ENCODE measurements at places on chromosomes 7 and 10.

DNA sequence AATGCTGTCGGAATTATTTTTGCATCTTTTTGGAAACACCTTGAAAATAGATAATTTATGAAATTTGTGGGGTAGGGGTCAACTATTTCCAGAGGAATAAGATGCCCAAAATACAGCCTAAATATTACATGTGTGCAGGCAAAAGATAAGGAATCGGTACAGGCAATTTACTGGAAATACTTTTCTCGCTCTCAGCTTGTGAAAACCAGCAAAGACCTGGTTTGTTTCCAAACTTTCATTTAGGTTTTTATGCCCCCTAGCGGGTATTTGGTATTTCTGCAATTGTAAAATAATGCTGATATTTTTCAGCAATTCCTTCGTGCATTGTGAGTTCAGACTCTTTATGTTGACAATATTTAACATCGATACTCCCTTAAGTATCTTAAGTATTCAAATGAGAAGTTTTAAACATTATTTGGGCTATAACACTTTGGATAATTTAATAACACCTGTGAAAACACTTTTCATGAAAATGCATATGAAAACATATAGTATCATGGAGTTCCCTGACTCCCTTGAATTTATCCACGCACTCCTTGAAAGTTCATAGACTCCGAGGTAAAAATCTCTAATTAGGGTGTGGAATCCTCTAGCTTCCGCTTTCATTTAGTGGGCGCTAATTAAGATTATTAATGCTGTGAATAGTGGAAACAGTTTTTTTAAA is 132.4 kb downstream of the TSPAN12 start:
- no peak for DNase-seq

GRCh38 chr7:123876557-123877256 is 31.7 kb downstream of the HYAL4 start:
- no peak for DNase-seq

DNA sequence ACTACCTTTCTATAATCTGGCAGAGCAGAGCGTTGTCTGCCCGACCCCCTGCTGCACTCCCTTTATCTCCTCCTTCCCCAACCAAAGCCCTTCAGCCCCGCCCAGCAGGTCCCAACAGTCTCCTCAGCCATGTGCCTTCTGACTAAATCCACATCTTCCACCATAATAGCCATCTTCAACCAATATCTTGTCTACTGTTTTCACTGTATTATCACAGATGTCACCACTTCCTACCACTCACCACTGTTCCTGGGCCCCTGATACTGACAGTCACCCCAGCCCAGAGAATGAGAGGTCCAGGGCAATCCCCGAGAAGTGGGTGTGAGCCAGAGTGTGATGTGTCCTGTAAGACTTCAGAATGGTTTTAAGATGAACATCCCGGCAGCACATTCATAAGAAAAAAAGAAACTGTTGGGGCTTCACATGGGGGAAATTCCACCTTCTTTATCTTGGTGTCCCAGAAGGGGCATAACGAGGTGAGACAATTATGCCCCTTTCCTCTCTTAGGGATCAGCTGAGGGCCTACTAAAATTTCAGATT is 25.3 kb downstream of the CCDC6 start:
- no peak for DNase-seq

- peak; percentile 15 for DNase-seq
These were observed 1.3 kb downstream of the PDZD8 start for GRCh38 chr10:117373823-117374505.

Data from spinal cord (tissue), 10 donors.